ENCODE measurements at places on chromosomes 2 and 18. TPM values are rescaled to one million over a fixed set of nuclear protein-coding genes. Genes with fewer than 3 reads are reported as not detected.

Gene MSH2
- 13.5 TPM for total RNA-seq

Gene COPS8
- total RNA-seq: 66.4 TPM

Gene RAD51AP2
- total RNA-seq: 0.16 TPM

Gene IL18R1
- 1.2 TPM for total RNA-seq

Gene FBXO15
- total RNA-seq: not detected

Gene ONECUT2
- total RNA-seq: 0.03 TPM

Gene STON1
- total RNA-seq: 16.7 TPM

Gene AFTPH
- 12.1 TPM for total RNA-seq

Gene PID1
- total RNA-seq: 15.1 TPM

Gene KIDINS220
- total RNA-seq: 36.6 TPM

Gene SERPINB3
- not detected for total RNA-seq

Gene CDK15
- 0.44 TPM for total RNA-seq

Gene CDH20
- total RNA-seq: not detected

Gene GULP1
- 10.8 TPM for total RNA-seq

Gene CYBRD1
- 110 TPM for total RNA-seq

Gene SIX3
- total RNA-seq: not detected

Gene ALK
- total RNA-seq: 0.26 TPM

Gene LONRF2
- total RNA-seq: 13.5 TPM

Gene AQP4
- 5.6 TPM for total RNA-seq

Gene ZSWIM2
- not detected for total RNA-seq

Gene PRKAG3
- 0.18 TPM for total RNA-seq

Gene GALNT14
- total RNA-seq: 0.53 TPM

Gene WNT6
- 1.8 TPM for total RNA-seq

Gene CNRIP1
- total RNA-seq: 16.8 TPM

Gene C2orf72
- 0.15 TPM for total RNA-seq

Gene TET3
- total RNA-seq: 4.3 TPM

Gene RAB6C
- total RNA-seq: 0.18 TPM

Data from left cardiac atrium (tissue), 4 donors.